IMR-90 (cell line): ENCODE measurements at places on chromosomes 2 and 18.
A peak's percentile ranks its signal among the peaks of the same experiment; 100 is the strongest.

DNA sequence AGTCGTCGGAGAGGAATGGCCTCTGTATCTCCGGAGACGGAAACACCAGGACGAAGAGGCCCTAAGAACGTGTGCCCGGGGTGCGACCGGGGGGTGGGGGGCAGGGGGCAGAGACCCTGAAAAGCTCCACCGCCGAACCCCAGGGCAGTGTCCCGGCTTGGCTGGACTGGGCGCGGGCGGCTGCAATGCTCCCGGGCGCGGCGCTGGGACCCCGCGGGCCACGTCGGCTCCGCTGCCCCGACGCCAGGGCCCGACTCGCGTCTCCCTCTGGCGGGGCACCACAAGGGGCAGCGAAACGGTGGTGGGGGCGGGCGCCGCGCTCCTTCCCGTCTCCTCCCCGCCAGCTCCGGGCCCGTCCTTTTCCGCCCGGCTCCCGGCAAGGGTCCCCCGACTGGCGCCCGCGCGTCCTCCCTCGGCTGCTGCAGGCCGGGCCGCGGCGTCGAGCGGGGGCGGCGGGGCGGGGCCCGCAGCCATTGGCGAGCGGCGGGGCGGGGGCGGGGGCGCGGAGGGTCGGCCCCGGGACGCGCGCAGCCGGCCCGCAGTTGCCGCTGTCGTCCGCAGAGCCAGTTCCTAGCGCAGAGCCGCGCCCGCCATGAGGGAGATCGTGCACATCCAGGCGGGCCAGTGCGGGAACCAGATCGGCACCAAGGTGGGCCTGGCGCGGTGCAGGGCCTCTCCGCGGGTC lies at the start of gene TUBB6:
Gene TUBB6, plus strand, starts transcription at position 541 of the 685 bp plus-strand sequence. Its CDS starts 52 bp downstream, at position 593.
- DNase-seq: peak; percentile 81

GRCh38 chr18:63107171-63107845 lies 212.3 kb downstream of the BCL2 start:
- no peak for DNase-seq

GRCh38 chr2:130336877-130337734 lies 5.6 kb upstream of the IMP4 start:
- peak; percentile 77 for DNase-seq

- DNase-seq: no peak
Measured at GRCh38 chr2:235389626-235390025, 104.2 kb upstream of the AGAP1 start.

DNA sequence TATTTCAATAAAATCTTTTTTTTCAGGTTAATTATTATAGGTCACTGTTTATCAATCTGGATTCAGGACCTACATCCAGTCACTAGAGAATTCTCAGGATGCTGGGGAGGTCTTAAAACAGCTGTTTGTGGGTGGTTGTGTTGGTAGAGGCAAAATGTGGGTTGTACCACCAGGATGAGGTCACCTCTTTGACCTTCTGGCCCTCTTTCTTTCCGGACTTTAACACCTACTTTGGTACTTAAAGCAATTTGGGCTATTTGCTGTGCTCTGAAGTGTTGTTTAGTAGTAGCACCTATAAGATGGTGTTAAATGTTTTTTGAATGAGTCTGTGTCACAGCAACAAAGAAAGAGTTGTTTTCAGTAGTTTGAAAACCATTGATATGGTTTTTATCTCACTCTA lies 14.6 kb downstream of the EML4 start:
- DNase-seq: no peak

GRCh38 chr2:233029321-233029720 lies 3.2 kb upstream of the NEU2 start:
- DNase-seq: no peak

- DNase-seq: no peak
Measured at GRCh38 chr2:88053934-88054781, 1.4 kb downstream of the KRCC1 start.

DNA sequence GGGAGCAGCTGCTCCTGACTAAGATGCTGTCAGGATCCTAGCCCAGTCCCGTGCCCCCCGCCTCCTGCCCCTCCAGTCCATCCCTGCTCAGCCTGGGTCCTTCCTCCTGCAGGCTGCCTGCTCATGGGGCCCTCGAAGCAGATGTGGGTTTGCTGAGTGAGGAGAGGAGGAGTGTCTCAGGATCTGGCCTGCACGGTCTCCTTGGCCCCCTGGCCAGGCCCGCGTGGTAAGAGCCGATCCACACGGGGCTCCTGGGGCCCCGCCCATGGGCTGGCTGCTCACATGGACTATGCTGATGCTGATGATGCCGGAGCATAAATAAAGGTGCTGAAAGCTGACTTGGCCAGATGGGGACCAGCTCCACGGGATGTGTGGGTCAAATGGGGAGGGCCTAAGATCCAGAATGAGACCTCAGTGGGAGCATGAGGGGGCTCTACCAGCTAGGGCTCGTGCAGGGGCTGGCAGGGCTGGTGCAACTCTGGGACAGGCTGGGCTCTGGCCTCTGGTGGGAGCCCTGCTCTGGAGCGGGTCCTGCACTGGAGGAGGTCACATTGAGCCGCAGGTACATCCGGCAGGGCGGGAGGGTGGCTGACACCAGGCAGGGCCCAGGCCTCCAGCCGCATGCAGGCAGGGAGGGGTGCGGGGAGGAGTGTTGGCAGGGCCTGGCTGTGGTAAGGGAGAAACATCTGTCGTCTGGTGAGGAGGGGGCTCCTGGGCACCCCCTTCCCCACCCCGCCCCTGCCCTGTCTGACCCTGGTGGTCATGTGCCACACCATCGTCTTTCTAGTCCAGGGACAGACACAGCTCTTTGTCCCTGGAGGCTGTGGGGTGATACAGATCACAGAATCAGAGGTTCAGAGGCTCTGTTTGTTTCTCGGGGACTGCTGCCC lies 275.3 kb upstream of the HDAC4 start:
- no peak for DNase-seq

- DNase-seq: no peak
Measured at GRCh38 chr2:238722883-238723282, 125.0 kb upstream of the TWIST2 start.

GRCh38 chr2:86221066-86221684 lies 21.9 kb downstream of the MRPL35 start:
- DNase-seq: peak; percentile 45

DNA sequence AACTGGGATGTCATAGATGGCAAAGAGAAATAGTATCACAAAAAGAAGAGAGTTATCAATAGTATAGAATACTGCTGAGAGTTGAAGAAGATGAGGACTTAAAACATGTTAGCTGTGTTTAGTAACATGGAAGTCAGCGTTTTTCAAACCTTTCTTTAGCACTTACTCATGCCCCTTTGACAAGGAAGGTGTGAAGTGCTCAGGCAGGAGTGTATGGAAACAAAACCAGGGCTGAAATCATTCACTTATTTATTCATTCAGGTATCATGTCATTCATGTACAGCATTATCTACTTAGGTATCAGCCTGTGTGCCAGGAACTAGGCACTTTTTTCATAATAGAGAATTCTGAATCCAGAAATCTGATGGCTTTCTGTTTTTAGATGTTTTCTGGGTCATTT lies 27.2 kb downstream of the CD28 start:
- no peak for DNase-seq

GRCh38 chr2:230797515-230798495 lies 66.9 kb upstream of the ITM2C start:
- DNase-seq: peak; percentile 87

DNA sequence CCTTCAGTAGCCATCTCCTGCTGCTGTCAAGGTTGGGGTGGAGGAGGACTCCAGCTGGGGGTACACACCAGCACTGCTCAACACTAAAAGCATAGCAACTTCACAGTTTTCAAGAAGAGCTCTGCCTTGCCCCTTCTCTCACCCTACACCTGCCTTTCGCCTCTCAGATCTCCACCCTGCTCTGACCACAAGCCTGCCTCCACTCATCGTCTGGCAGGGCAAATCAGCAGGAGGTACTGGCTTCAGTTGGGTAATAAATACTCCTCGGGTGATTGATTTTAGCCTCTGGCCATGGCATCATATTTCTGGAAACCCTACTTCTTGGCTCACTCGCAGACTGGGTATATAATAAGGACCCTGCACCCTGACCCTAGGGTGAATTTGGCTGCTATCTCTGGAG lies 3.1 kb upstream of the PRKAG3 start:
- DNase-seq: no peak

GRCh38 chr2:196413821-196414274 lies 225.7 kb upstream of the CCDC150 start:
- DNase-seq: no peak

DNA sequence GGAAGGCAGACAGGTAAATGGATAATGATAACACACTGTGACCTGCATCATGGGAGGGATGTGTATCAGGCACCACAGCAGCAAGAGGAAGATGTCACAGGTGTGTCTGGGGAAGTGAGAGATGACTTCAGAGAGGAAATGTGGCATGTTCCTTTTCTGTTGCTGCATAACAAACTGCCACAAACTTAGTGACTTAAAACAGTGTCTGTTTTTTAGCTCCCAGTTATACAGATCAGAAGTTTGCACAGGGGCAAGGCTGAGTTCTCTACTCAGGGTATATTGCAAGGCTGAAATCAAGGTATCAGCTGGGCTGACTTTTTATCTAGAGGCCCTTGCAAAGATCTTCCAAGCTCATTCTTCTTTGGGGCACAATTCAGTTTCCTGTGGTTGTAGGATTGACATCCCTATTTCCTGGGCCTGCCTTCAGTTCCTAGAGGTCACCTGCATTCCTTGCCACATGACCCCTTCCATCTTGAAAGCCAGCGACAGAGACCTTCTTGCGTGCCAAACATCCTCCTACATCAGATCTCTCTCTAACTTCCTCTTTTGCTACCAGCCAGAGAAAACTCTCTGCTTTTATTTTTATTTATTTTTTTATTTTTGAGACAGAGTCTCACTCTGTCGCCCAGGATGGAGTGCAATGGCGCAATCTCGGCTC lies 2.1 kb upstream of the MAP3K2 start:
- DNase-seq: no peak

GRCh38 chr2:11102956-11103860 lies 52.1 kb upstream of the SLC66A3 start:
- DNase-seq: no peak
